ENCODE measurements at places on chromosomes 2 and 18.

DNA sequence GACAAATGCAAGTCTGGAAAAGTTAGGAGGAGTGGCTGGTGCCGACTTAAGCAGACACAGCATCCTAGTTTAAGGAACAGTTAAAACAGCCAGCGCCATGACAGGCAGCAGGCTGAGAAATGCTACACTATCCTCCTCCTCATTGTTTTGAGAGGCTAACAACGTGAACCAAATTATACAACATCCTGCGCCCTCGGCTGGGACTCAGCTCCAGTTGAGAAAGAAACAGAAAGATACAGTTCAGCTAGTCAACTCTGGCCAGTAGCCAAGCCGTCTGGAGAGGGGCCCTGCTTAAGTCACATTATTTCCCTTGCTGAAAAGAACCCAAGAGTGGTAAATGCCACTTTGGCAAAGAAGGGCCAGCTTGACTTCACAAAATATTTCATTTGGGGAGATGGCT, 90.2 kb downstream of the BCL11A start:
- no peaks in the 10 kb centered on the region for H3K4me1 ChIP-seq
- no peaks in the 10 kb centered on the region for H3K27me3 ChIP-seq
- no peak for DNase-seq
- no peaks in the 10 kb centered on the region for H3K36me3 ChIP-seq
- H3K27ac ChIP-seq, result no peak overlapping the region
- H3K4me3 ChIP-seq, result no peak overlapping the region

DNA sequence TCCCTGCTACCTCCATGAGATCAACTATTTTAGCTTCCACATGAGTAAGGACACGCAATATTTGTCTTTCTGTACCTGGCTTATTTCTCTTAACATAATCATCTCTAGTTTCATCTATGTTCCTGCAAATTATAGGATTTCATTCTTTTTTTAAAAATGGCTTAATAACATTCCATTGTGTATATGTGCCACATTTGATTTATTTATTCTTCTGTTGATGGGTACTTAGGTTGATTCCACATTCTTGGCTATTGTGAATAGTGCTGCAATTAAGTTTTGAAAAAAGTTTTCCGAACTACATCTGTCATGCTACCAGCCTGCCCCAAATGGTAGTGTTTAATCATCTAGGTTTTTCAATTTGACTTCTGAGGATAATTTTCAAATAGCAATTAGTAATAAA, 36.3 kb downstream of the SPAG16 start:
- H3K4me3 ChIP-seq, result no peak overlapping the region
- no peak overlapping the region for H3K27ac ChIP-seq
- no peak for DNase-seq
- H3K36me3 ChIP-seq, result no peaks in the 10 kb centered on the region
- H3K4me1 ChIP-seq, result no peaks in the 10 kb centered on the region

DNA sequence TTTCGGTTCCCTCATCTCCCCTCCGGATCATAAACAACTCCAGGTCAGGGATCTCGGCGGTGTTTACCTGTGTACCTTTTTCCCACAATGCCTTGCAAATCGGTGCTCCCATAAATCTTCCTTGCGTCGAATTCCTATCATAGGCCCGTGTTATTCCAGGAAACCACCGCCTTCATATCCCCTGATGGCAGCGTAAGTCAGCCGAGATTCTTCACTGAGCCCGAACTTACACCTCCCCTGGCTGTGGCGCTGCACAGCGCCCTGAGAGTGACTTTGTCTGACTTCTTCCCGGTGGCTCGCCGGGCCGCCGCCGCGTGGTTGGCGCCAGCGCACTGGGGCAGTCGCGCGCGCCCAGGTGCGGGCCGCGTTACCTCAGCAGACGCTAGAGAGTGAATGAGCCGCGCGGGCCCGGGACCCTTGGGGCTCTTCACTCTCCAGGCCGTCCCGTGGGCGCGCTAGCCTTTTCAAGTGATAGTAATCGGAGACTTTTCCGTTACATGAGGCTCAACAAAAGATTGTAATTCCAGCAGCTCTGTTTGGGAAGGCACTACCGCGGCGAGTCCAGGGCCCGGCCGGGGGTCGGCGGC, 101.6 kb downstream of the SPTBN1 start:
- H3K27ac ChIP-seq, result peak overlapping the region; percentile 58
- peaks cover 43% of the 10 kb centered on the region for H3K4me1 ChIP-seq
- peak overlapping the region; percentile 84 for H3K4me3 ChIP-seq
- peak; percentile 64 for DNase-seq
- H3K36me3 ChIP-seq, result peaks cover 70% of the 10 kb centered on the region
- H3K27me3 ChIP-seq, result no peaks in the 10 kb centered on the region

GRCh38 chr2:43068631-43069517, 157.5 kb downstream of the ZFP36L2 start:
- H3K4me1 ChIP-seq, result peaks cover 28% of the 10 kb centered on the region
- H3K27me3 ChIP-seq, result no peaks in the 10 kb centered on the region
- no peak for DNase-seq
- no peak overlapping the region for H3K27ac ChIP-seq
- no peaks in the 10 kb centered on the region for H3K36me3 ChIP-seq
- H3K4me3 ChIP-seq, result no peak overlapping the region

- H3K4me1 ChIP-seq, result no peaks in the 10 kb centered on the region
- H3K27ac ChIP-seq, result no peak overlapping the region
- no peaks in the 10 kb centered on the region for H3K36me3 ChIP-seq
- no peaks in the 10 kb centered on the region for H3K27me3 ChIP-seq
- DNase-seq, result no peak
Observed at GRCh38 chr2:35931626-35932025, 424.0 kb upstream of the CRIM1 start.

DNA sequence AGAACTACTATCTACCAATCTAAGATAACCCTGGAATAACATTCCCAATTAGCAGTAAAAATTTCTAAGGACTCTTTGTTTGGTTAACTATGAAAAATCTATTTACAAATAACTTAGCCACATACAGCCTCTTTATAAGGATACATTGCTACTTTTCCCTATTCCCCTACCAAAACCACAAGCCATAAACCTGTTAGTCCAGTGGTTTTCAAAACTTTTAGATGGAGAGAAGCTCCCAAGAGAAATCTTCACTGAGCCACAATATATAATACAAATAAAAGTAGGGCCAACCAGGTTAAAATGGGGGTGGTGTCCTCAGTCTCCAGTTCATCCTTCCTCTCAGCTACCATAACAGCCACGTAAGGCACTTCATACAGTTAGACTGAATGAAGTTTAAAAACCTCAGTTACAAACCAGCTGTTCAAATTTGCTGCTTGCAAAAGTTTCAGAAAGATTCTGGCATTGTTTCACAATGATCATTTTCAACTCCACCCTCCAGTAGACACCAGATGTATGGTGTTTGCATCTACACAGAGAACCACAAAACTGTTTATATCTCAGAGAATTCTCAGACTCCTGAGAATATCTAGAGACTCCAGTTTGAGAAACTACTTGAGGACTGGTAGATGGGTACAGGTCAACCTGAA, 26.0 kb downstream of the SOS1 start:
- no peak overlapping the region for H3K27ac ChIP-seq
- H3K4me3 ChIP-seq, result no peak overlapping the region
- peaks cover 18% of the 10 kb centered on the region for H3K4me1 ChIP-seq
- no peak for DNase-seq

- peaks cover 5% of the 10 kb centered on the region for H3K36me3 ChIP-seq
- DNase-seq, result no peak
- no peaks in the 10 kb centered on the region for H3K27me3 ChIP-seq
- H3K4me1 ChIP-seq, result peaks cover 30% of the 10 kb centered on the region
- H3K27ac ChIP-seq, result no peak overlapping the region
- no peak overlapping the region for H3K4me3 ChIP-seq
Observed at GRCh38 chr18:11002796-11003195, 146.6 kb downstream of the PIEZO2 start.

- no peak overlapping the region for H3K4me3 ChIP-seq
- H3K36me3 ChIP-seq, result peaks cover 8% of the 10 kb centered on the region
- H3K27me3 ChIP-seq, result no peaks in the 10 kb centered on the region
- no peak for DNase-seq
- no peak overlapping the region for H3K27ac ChIP-seq
Observed at GRCh38 chr2:26975656-26976055, 5.2 kb downstream of the MAPRE3 start.

GRCh38 chr2:180322781-180323180, 315.7 kb upstream of the CWC22 start:
- no peak overlapping the region for H3K4me3 ChIP-seq
- H3K36me3 ChIP-seq, result no peaks in the 10 kb centered on the region
- H3K4me1 ChIP-seq, result peaks cover 8% of the 10 kb centered on the region
- no peak for DNase-seq
- no peak overlapping the region for H3K27ac ChIP-seq

DNA sequence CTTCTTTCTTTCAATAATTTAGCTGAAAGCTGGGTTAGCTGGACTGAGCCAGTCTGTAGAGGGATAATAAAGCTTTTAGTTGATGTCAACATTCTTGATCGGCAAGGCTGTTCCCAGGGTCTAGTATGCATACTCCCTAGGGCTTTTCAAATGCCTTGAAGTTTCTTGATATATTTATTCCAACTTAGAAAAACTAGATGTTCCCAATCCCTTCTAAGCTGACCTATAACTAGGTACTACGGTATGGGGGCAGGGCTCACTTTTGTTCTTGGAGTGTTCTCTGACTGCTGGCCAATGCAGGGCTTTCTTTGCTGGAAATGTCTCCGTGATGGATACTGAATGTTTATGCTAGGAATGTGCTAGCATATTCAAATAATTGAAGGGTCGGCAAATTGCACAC, 258.6 kb upstream of the TANK start:
- H3K36me3 ChIP-seq, result no peaks in the 10 kb centered on the region
- DNase-seq, result no peak
- no peak overlapping the region for H3K27ac ChIP-seq
- H3K4me3 ChIP-seq, result no peak overlapping the region

- H3K27me3 ChIP-seq, result peaks cover 37% of the 10 kb centered on the region
- peaks cover 9% of the 10 kb centered on the region for H3K4me1 ChIP-seq
- no peak for DNase-seq
- no peak overlapping the region for H3K4me3 ChIP-seq
- H3K36me3 ChIP-seq, result peaks cover 6% of the 10 kb centered on the region
Observed at GRCh38 chr2:72035518-72036172, 112.0 kb downstream of the CYP26B1 start.

DNA sequence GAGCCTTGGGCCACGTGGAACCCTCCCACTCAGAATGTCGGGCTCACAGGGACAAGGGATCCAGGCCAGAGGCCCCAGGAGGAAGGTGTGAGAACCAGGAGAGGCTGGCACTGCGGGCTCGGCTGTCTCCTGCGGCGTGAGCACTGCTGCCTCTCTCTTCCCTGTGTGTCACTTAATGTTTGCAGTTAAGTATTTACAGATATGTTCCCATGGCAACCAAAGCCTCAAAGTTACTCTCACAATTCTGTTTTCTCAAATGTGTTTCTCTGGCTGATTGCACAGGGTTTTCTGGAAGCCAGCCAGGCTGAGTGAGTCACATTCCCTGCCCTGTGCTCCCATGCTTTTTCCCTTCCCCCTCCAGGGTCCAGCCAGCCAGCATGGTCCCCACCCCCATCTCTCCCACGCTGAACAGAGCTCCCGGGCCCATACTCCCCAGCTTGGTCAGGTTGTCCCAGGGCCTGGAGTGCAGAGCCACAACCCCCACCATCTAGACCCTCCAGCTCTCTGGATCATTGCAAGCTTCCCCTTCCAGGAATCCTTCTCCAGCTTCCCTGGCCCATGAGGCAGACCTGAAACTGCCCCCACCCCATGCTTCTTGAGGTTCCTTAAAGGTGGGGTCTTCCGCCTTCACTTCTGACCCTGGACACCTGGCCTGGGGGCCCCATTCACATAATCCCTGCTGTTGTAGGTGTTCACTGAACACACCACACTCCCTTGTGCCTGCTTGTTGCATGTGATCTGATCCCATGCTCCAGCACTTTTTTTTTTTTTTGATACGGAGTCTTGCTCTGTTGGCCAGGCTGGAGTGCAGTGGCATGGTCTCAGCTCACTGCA, 265.9 kb downstream of the CELF4 start:
- peak overlapping the region; percentile 82 for H3K27ac ChIP-seq
- H3K4me3 ChIP-seq, result peak overlapping the region; percentile 18
- peaks cover 25% of the 10 kb centered on the region for H3K4me1 ChIP-seq
- H3K27me3 ChIP-seq, result peaks cover 34% of the 10 kb centered on the region
- peaks cover 11% of the 10 kb centered on the region for H3K36me3 ChIP-seq

DNA sequence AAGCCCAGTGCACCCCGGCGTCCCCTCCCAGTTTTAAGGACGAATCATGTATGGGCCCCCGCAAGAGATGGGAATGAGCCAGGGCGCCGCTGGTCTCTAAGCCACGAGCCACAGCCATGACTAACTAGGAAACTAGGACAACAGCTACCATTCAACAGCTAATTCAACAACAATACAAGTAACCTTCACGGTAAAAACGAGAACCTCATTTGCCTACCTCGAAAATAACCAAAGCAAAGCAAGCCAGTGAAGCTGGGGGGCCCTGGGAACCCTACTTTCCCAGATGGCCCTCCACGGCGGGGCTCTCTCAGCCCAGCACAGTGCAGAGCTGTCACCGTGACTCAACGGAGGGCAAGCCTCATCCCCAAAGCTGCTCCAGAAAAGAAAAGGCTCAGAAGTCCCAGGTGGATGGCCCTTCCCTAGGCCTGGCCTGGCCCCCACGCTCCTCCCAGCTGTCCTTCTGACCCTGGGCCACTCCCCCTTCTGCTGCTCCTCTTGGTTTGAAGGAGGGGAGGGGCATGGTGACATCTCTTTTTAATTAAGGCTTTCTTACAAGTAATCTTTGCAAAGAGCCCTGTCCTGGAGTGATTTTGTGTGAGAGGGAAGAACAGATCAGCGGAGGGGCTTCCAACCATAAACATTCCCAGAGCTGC, 126.3 kb downstream of the HDAC4 start:
- peak overlapping the region; percentile 67 for H3K4me3 ChIP-seq
- peaks cover 29% of the 10 kb centered on the region for H3K4me1 ChIP-seq
- DNase-seq, result peak; percentile 33
- H3K27me3 ChIP-seq, result no peaks in the 10 kb centered on the region

GRCh38 chr2:25655316-25655715, 18.1 kb downstream of the DTNB start:
- no peaks in the 10 kb centered on the region for H3K36me3 ChIP-seq
- no peak overlapping the region for H3K27ac ChIP-seq
- H3K4me1 ChIP-seq, result peaks cover 8% of the 10 kb centered on the region
- no peak for DNase-seq
- no peaks in the 10 kb centered on the region for H3K27me3 ChIP-seq

DNA sequence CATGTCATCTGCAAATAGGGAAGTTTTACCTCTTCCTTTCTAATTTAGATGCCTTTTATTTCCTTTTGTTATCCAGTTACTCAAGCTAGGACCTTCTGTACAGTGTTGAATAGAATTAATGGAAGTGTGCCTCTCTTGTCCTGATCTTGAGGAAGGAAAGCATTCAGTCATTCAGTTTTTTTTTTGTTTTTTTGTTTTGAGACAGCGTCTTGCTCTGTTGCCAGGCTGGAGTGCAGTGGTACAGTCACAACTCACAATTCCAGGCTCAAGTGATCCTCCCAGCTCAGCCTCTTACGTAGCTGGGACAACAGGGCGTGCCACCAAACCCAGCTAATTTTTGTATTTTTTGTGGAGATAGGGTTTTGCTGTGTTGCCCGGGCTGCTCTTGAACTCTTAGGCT, 203.9 kb upstream of the ALPP start:
- no peaks in the 10 kb centered on the region for H3K27me3 ChIP-seq
- H3K36me3 ChIP-seq, result no peaks in the 10 kb centered on the region
- H3K27ac ChIP-seq, result no peak overlapping the region
- H3K4me1 ChIP-seq, result no peaks in the 10 kb centered on the region

GRCh38 chr2:116879650-116880160, 934.8 kb upstream of the DDX18 start:
- no peak overlapping the region for H3K4me3 ChIP-seq
- no peaks in the 10 kb centered on the region for H3K27me3 ChIP-seq
- H3K4me1 ChIP-seq, result no peaks in the 10 kb centered on the region

Measured in Calu3 (cell line).